GM12892 (cell line): ENCODE measurements at places on chromosomes 3 and 15.

- no peak for DNase-seq
Measured at GRCh38 chr15:98308117-98308516, 340.2 kb upstream of the IGF1R start.

DNA sequence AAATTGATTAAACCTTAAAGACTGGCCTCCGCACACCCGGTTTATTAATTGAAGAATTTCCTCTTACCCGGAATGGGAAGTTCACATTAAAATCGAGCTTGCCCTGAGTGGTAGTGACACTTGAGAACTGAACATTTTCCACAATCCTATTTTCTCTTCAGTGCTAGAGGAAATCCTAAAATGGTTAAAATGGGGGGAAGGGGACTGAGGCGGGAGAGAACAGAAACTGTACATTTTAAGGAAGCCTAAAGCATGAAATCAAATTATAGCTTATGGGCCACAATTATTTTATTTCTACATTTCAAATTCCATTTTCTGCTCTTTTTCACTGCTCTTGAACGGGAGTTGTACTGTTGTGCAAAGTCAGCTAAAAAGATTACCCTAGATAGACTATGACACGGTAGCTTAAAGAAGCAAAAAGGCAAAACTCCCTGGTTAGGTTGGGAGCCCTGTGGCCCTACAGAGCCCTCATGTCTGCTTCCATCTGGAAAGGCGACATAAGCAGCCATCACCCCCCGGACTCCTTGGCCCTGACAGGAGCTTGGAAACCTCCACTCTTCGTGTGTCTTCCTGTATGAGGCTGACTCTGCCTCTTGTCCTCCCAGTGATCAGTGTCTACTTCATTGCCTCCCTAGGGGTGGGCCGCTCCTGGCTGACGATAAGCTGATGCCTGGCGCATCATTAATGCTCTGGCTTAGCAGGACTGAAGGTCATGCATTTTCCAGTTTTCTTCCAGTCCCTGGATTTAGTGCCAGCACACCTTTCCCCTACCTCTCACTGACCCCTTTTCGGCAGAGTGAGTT is 79.3 kb downstream of the EEFSEC start:
- no peak for DNase-seq

- no peak for DNase-seq
Measured at GRCh38 chr3:52269776-52270175, 8.7 kb downstream of the WDR82 start.

GRCh38 chr3:67920311-67920710 is 265.9 kb upstream of the SUCLG2 start:
- DNase-seq, result no peak

DNA sequence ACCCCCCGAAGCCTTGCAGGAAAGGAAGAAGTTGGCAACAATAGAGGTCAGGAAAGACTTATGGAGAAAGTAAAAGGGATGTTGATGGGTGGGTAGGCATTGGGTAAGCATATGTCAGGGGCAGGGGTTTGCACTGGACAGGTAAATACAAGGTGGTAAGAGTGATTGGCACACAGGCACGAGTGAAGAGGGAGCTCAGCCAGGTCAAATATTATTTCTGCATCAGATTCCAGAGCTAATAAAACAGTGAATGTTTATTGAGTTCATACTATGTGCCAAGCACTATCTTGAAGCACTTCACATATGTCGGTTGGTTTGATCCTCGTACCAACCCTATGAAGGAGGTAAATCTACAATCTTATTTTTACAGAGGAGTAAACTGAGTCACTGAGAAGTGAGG is 6.6 kb downstream of the CLSTN2 start:
- DNase-seq, result no peak

GRCh38 chr15:25671132-25671531 is 192.0 kb downstream of the ATP10A start:
- no peak for DNase-seq

GRCh38 chr3:29582273-29582672 is 301.4 kb downstream of the RBMS3 start:
- no peak for DNase-seq

- DNase-seq, result no peak
Measured at GRCh38 chr3:2137651-2138050, 39.0 kb downstream of the CNTN4 start.

DNA sequence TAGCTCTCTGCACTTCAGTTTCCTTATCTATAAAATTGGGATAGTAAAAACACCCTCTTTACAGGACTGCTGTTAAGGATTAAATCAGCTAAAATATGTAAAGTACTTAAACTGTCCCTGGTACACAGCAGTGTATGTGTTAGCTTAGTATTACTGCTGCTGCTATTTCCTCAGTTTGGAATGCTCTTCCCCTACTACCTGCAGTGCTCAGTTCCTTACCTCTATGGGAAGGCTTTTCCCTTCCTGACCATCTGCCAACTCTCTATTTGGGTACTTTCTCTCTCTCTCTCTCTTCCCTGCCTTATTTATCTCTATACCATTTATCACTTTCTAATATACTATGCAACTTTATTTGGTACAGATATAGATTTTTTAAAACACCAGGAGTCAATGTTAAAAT is 26.5 kb downstream of the KPNA4 start:
- DNase-seq, result no peak

- DNase-seq, result no peak
Measured at GRCh38 chr3:50520849-50521248, 17.4 kb upstream of the CACNA2D2 start.
